ENCODE measurements at places on chromosomes 13 and 19. TPM values are rescaled to one million over a fixed set of nuclear protein-coding genes. Genes with fewer than 3 reads are reported as not detected.

DNA sequence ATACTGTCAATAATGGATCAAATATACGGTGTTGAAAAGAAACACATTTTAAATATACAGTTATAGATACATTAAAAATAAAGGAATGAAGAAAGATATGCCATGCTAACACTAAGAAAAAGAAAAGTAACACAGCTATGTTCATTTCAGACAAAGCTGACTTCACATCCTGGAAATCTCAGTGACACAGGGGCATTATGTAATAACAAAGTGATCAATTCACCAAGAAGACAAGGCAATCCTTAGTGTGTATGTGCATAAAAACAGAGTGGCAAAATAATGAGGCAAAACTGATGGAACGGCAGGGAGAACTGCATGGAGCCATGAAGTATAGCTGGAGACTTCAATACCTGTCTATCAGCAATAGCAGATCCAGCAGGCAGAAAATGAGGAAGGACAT lies 13.1 kb downstream of the ZNF14 start:
- no peaks in the 10 kb centered on the region for H3K27me3 ChIP-seq
- H3K27ac ChIP-seq = no peak overlapping the region
- H3K36me3 ChIP-seq = peaks cover 14% of the 10 kb centered on the region
- no peak overlapping the region for H3K4me3 ChIP-seq
- DNase-seq = peak; percentile 42

The ATCAY gene
- not detected for total RNA-seq

The IFNL1 gene
- total RNA-seq = not detected

The ZNF222 gene
- 11.4 TPM for total RNA-seq

Measured in CD4-positive, alpha-beta memory T cell (primary cell).